ENCODE measurements at places on chromosomes 11 and 22.
A peak's percentile ranks its signal among the peaks of the same experiment; 100 is the strongest.

DNA sequence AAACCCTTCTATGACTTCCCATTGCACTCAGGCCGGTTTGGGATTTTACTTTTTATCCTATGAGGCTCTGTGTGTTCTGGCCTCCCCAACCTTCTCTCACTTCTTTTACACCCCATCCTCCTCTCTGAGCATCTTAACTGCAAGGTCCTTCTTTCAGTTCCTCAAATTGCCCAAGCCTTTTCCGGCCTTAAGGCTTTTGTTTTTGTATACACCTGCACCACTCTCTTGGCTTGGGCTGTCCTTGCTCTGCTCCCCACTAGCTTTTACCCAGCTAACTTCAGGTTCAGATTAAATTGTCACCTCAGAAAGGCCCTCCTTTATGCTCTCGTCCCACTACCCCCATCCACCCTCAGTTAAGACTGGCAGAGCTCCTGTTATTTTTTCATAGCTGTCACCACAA is 55.5 kb downstream of the FAM83F start:
- DNase-seq: no peak

DNA sequence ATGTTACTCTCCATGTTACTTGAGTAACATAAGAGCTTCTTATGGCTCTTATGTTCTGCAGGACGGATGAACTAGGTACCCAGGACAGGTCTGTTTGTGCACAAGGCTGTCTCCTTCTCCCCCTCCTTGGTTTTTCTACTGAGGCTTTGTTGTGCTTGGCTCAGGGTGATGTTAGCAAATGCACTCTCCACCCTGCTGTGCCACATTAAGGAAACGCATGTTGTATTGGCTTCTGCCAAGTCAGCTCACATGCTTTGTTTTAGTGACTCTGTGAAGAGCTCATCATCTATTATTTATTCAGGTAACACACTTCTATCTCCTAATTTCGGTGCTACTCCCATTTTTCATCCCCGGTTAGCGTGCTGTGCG is 108.3 kb downstream of the PTPRJ start:
- DNase-seq: no peak

DNA sequence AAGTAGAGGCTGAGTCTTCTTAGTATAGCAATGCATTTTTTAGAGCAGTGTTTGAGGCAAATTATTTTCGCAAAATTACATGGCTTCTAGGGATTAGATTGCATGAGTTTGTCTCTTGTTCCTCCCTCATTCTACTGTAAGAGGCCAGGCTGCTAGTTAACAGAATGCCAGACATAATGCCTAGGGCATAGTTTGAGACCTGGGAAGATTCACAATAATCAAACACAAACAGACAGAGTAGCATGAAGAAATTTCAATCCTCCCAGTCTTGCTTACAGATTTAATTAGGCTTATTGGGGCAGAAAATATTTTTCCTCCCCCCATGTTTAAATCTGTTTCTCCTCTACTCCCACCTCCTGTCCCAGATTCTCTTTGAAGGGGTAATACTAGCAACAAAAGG is 48.3 kb downstream of the ARHGEF12 start:
- DNase-seq: no peak

GRCh38 chr11:31824879-31825837 is 14.0 kb upstream of the PAX6 start:
- DNase-seq: no peak

GRCh38 chr22:27996529-27996925 is 77.5 kb upstream of the PITPNB start:
- no peak for DNase-seq

- no peak for DNase-seq
Observed at GRCh38 chr11:78205256-78205655, 16.5 kb downstream of the USP35 start.

- no peak for DNase-seq
Observed at GRCh38 chr11:110086892-110087309, 6.3 kb upstream of the ZC3H12C start.

GRCh38 chr11:91041626-91042025 is 818.8 kb upstream of the CHORDC1 start:
- no peak for DNase-seq

GRCh38 chr11:92776676-92777075 is 192.8 kb upstream of the MTNR1B start:
- DNase-seq: no peak

GRCh38 chr11:34627197-34627596 is 6.3 kb downstream of the EHF start:
- DNase-seq: no peak

DNA sequence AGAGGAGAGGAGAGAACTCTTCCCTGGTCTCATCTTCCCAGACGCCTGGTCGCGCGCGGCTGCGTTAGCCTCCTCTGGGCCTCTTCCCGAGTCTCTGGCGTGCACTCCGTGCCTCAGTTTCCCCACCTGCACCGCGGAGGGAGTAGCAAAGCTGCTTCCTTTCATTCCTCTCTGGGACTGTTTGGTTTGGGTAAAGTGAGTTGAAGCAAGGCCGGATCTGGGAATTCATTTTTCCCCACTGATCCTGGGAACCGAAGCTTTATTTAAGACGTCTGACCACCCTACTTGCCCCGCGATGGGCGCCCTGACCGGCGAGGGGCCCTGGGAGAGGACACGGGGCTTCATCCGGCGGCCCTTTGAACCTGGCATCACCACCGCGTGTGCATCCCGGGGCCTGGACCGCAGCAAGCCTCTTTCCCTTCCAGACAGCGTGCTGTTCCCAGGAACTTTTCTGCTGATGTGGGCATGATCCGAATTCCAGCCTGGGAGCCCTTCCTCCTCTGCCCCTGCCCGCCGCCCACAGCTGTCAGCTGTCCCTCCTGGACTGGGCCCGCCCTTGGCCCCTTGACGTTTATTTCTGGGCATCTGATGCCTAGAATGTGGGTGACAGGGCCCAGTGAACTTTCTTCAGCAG is 758 bp downstream of the LDLRAD3 start:
- DNase-seq: peak; percentile 17

- DNase-seq: no peak
Observed at GRCh38 chr11:69947059-69947792, 128.0 kb upstream of the FGF3 start.

DNA sequence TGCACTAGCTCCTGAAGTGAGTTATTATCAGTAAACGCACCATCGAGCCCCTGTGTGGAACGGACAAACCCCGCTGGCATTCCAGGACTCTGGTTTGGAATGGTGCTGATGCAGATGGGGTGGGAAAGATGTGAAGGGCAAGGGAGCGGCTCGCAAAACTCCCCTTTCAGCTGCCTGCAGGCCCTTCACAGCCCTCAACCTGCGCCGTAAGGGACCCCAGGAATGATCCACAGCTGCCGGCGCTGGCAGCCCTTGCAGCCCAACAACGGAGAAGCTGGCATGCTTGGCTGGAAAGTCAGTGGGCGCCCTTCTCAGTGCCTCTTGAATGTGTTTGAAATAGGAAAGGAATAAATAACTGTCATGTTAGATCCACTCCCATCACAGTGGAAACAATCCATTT is 1445.5 kb downstream of the BRD1 start:
- DNase-seq: no peak

- no peak for DNase-seq
Observed at GRCh38 chr22:23749841-23750301, 1.0 kb downstream of the ZNF70 start.

GRCh38 chr11:134466156-134466555 is 54.1 kb upstream of the B3GAT1 start:
- DNase-seq: no peak

DNA sequence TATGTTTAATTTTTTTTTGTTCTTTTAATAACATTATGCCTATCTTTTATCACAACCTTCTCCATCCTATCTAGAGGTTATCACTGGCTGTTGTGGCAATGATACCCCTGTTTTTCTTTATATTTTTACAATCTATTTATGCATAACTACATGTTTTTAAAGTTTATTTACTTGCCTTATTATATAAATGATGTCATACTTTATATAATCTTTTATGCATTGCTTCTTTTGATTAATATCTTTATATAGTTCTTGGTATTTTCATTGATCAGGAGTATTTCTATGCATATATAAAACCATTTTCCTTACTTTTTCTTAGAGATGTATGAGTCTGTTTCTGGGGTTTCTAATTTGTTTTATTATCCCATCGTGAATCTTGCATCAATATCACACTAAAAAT is 719.8 kb upstream of the RAG2 start:
- DNase-seq: no peak

GRCh38 chr11:61893981-61894380 is 2.6 kb upstream of the FADS3 start:
- no peak for DNase-seq

- no peak for DNase-seq
Observed at GRCh38 chr11:72144807-72145565, 9.5 kb downstream of the FOLR3 start.

DNA sequence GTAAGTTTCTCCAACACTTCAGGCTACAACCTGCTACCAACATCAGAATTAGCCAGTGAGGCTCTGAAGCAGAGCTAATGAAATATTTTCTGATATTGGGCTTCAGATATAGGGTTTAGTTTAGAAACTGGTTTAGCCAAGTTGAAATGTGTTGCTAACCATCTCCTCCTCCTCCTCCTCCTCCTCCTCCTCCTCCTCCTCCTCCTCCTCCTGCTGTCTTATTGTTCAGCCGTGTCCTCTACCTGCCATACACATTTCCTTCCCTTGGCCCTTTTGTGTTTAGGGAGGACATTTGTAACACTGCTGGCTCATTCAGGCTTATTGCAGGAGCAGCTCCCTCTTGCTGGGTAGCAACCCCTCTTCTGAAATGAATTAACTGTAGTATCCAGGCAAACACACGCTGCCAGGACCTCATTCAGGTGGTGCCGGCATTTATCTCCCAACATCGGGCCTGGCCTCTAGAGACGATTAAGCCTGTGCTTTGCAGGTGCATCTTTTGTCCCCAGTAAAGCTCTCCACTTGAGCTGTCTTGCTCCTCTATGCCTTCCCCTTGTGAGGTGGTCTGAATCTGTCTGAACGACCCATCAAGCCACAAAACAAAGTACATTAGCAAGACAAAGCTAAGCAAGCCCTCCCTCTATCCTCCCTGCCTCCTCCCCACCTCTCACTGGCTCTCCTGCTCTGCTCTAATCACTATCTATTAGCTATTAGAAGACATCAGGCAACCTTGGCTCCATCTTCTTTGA is 82.9 kb downstream of the KCNJ1 start:
- no peak for DNase-seq

- no peak for DNase-seq
Observed at GRCh38 chr22:37677493-37677974, 2.1 kb downstream of the LGALS1 start.

GRCh38 chr11:70556884-70557741 is 158.8 kb downstream of the CTTN start:
- DNase-seq: peak; percentile 13

GRCh38 chr22:27803841-27804415 is 2.4 kb upstream of the MN1 start:
- DNase-seq: no peak

GRCh38 chr11:19511413-19512183 is 201.0 kb upstream of the NAV2 start:
- DNase-seq: no peak

GRCh38 chr22:24506802-24507438 is 11.8 kb downstream of the UPB1 start:
- DNase-seq: peak; percentile 44

- DNase-seq: peak; percentile 61
Observed at GRCh38 chr22:19942157-19943081, 801 bp upstream of the TXNRD2 start.

DNA sequence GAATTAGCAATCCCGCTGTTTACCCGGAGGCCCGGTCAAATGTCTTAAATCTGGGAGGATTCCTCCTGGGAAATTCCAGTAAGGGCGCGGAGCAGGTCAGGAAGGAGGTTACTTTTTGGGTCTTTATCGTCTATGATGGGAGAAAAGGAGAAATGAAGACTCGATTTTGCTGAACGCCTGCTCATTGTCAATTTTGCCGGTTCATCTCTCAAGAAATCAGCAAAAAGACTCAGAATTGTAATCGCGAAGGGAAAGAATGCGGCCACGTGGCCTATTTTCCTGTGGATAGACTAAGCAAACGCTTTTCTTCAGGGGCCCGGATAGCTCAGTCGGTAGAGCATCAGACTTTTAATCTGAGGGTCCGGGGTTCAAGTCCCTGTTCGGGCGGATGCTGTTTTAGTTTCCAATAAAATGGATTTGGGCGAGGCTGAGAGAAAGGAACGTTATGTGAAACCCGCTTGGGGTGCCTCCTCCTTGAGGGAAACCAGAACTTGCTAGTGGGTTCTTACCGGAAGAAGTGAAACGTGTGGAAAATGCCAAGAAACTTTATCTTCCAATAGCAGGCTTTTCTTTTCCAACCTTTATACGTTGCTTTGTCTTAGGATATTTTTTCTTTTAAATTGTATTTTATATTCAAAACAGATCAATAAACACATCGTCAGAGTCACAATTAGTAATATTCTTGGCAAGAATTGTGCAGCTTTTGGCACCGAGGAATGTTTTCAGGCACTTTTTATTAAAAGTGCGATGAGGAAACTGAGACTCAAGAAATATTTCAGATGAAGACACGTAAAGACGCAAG is 45.0 kb downstream of the OR4D9 start:
- peak; percentile 94 for DNase-seq

GRCh38 chr22:20092477-20092854 is 12.4 kb downstream of the DGCR8 start:
- DNase-seq: no peak

DNA sequence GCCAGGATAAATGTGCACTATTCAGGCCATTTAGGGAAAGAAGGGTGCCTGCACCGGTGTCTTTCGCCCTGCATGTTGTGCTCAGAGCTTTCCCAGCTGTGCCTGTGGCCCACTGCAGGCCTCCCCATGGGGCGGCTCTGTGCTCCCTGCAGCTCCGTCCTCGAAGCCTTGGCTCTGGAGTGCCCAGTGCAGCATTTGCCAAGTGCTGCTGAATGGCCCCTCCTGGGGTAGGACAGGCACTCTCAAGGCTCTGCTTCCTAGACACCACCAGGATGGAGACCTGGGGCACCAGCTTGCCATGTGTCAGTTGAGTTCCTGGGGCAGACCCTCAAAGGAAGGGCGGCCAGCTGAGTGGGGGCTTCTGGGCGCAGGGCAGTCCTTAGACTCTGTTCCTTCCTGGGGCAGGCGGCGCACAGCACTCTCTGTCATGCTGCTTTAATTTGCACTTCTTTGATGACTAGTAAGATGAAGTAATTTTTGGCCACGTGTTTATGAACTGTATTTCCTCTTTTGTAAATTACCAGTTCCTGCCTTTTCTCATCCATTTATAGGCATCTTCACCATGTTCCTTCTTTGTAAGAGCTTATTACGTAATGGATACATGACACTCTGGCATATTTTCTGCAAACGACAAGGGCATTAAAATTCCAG is 32.1 kb upstream of the GNB1L start:
- DNase-seq: no peak

DNA sequence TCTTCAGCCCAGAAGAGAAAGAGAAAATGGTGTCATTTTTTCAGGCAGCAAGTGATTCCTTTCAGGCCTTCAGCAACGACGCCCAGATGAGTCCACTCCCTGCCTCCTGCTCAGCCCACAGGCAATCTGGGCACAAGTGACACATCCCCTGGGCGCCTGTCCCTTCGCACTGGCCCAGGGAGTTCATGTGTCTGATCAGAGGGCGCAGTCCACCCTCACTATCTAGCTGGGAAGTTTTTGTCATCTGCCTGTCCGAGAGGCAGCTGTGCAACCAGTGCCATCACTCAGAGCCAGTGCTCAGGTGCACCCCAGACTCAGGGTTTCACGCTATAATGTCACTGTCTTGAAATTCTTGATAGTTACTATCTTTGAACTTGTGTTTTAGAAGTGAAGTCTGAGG is 1.4 kb upstream of the KCNQ1OT1 start:
- no peak for DNase-seq

- no peak for DNase-seq
Observed at GRCh38 chr11:12005476-12005875, 3.0 kb downstream of the DKK3 start.
